ENCODE measurements at places on chromosomes 16 and 17.

GRCh38 chr17:64608571-64608981, 53.5 kb downstream of the SMURF2 start:
- DNase-seq: no peak

DNA sequence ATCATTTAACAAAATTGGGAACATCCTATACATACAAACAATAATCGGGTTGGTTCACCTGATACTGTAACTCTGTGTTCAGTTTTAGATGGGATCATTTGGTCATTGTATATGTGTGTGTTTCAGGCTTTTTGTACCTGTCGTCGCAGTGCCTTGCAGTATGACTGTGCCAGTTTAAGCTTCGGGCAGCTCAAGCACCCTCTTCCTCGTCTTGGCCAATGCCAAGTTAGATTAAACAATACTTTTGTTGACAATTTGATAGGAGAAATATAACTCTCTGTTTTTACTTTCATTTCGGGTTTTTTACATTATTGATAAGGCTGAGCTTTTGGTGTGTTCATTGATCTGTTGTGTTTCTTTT, 37.0 kb upstream of the ARHGAP17 start:
- DNase-seq: no peak

DNA sequence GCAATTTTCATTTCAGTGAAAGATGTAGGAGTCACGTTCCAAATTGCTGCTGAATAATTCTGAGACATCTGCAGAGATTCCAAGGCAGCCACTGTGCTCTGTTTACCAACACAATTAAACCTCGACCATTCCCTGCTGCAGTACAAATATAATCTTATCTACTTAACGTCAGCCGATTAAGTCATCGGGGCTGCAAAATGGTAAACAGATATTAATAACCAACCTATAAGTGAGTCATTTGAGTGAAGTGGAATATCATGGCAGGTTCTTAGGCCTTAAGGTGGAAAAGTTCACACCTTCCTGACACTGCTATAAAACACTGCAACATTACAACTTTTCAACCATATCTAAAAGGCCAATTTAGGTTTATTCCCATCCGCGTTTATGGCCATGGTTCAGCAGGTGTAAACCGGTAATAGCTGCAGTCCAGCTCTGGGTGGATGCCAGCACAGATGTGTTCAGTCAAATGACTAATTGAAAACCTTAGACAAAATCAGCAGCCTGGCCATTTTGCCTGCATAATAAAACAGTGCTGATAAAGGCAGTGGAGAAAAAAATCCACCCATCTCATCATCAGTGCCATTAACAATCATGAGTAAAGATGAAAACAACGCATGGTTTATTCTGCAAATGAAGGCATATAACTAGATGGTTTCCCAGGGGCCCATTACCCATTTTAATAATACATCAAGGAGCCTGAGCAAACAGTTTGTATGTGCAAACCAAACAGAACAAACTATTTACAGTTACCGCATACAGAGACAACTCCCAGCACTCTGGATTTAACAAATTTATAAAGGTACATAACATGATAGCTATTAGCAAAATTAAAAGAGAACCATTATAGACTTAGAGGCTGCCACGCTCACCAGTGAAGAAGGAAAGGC, 202.9 kb upstream of the IRX3 start:
- no peak for DNase-seq

DNA sequence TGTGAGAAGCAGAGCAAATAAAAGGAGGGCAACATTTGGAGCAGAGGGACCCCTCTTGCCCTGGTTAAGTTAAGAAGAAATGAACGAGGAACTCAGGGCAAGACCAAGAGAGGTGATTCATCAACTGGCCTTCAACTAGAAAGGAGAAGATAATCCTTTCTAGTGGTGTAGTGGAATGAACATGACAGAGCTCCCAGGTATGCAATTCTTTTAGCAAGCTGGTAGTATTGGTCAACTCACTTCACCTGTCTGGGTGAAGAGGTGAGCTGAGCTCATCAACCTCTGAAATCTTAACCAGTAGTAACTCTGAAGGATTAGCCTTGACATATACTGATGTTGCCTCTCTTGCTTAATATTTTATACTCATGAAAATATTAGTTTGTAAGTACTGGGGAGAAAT, 1024.7 kb upstream of the GOT2 start:
- DNase-seq: no peak

- DNase-seq: no peak
Measured at GRCh38 chr17:17729620-17730249, 48.5 kb downstream of the RAI1 start.

- DNase-seq: no peak
Measured at GRCh38 chr17:5209396-5209795, 17.7 kb upstream of the ZNF594 start.

DNA sequence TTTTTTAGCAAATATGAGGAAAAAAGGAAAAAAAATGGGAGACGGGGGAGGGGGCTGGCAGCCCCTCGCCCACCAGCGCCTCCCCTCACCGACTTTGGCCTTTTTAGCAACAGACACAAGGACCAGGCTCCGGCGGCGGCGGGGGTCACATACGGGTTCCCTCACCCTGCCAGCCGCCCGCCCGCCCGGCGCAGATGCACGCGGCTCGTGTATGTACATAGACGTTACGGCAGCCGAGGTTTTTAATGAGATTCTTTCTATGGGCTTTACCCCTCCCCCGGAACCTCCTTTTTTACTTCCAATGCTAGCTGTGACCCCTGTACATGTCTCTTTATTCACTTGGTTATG, 1.2 kb upstream of the TMEM88 start:
- no peak for DNase-seq

DNA sequence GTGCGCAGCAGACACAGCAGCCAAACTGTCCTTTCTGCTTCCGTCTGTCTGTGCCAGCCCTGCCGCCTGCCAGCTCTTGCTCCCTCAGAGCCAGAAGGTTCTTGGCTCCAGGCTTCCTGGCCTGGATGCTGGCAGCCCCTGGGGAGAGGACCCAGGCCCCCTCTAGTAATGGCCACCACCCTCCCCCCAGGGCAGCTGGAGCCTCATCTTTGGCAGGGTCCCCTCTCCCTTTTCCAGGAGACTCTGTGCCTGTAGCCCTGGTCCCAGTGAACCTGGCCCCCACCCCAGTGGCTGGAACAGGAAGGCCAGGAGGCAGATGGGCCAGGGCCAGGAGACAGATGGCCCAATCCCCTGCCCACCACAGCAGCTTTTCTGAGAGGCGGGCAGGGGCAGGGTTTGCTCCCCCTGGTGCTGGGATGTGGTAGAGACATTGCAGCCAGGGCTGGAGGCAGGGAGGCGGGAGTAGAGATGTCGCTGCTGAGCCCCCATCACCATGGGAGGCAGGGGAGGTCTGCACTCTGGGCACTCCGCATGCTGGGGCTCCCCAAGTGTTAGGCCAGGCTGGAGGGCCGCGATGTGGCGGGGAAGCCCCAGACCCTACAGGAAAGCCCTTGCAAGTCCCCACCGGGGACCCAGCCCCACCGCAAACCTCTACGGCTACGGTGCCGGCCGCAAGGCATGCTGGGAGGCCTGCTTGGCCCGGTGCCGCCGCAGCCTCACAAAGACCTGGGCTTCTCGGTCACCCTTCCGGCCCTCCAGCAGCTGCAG, 16.7 kb downstream of the UNC13D start:
- no peak for DNase-seq

- no peak for DNase-seq
Measured at GRCh38 chr16:11251525-11252481, 4.2 kb downstream of the SOCS1 start.

DNA sequence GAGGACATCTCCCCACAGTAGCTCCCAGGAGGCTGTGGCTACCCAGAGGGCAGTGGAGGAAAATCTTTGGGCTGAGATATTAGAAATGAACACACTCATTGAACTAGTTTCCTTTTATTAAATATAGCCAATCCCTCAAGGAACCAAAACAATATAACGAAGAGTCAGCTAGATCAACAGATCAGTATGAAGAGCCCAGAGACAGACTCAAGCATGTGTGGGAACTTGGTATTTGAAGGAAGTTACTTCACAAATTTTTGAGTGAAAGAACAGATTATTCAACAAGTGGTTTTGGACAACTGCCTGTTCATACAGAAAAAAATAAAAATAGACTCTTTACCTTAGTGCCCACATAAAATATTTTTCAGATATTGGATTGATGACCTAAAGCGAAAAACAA, 183.6 kb upstream of the PMFBP1 start:
- no peak for DNase-seq

GRCh38 chr16:281660-282255, 1.2 kb upstream of the PDIA2 start:
- no peak for DNase-seq

- no peak for DNase-seq
Measured at GRCh38 chr16:57271867-57272495, 12.5 kb downstream of the PLLP start.
